Left renal pelvis (tissue), 4 donors: ENCODE measurements at places on chromosomes 12 and 14. TPM values are rescaled to one million over a fixed set of nuclear protein-coding genes. Genes with fewer than 3 reads are reported as not detected.

PPP1R1A gene
- 54.6 TPM for polyA plus RNA-seq

ARHGEF25 gene
- 101 TPM for polyA plus RNA-seq

SLC16A7 gene
- polyA plus RNA-seq, result 3.5 TPM

RPGRIP1 gene
- 0.40 TPM for polyA plus RNA-seq

SLC17A8 gene
- polyA plus RNA-seq, result 0.60 TPM
